ENCODE measurements at places on chromosomes 12 and 14.

DNA sequence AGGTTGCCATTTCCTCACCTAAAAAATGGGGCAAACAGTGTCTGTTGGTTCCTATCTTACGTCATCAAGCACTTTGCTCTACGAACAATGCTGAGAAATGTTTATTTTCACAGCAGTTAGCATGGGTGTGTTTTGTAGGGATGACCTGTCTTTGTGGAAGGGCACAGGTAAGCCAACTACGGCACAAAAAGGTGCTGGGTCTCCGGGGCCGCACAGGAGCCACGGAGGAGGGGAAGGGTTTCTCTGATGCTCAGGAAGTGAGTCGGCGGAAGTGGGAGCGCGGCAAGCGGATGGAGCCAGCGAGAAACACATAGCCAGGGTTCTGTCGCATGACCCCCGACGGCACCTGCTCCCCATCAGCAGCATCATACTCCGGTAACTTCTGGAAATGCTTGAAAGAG lies 65.6 kb upstream of the TCL1B start:
- DNase-seq: no peak

GRCh38 chr12:49298160-49298559 lies 3.2 kb downstream of the PRPH start:
- DNase-seq: no peak

DNA sequence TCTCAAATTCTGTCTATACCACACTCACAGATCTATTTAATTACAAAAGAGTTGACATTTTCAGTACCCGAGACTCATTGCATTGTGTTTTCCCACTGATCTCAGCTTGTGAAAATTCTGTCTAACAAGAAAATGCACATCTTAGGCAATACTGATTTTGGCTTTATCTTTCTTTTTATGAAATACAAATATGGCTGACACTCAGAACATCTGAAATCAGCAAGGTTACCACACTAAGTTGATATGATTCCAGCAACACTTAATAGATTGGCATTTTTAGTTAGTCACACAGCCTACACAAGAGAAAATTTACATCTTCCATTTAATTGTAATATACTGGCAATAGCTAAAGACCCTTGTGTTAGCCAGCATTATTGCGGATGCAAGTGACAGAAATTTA lies 40.3 kb downstream of the PEX5 start:
- no peak for DNase-seq

GRCh38 chr12:21416511-21417121 lies 20.8 kb upstream of the PYROXD1 start:
- no peak for DNase-seq

GRCh38 chr12:93243689-93244513 lies 133.8 kb upstream of the NUDT4 start:
- peak; percentile 44 for DNase-seq

- DNase-seq: no peak
Observed at GRCh38 chr12:8816448-8817050, 5.9 kb upstream of the A2ML1 start.

GRCh38 chr12:94597268-94597667 lies 53.1 kb downstream of the TMCC3 start:
- no peak for DNase-seq

GRCh38 chr12:45546545-45546944 lies 183.0 kb upstream of the ARID2 start:
- no peak for DNase-seq

GRCh38 chr12:123268850-123269249 lies 2.8 kb downstream of the CDK2AP1 start:
- DNase-seq: peak; percentile 29

GRCh38 chr12:24853588-24853987 lies 95.3 kb downstream of the BCAT1 start:
- DNase-seq: no peak

GRCh38 chr12:120230326-120230973 lies 29.5 kb upstream of the RPLP0 start:
- DNase-seq: peak; percentile 20

GRCh38 chr12:83386527-83387264 lies 700.0 kb downstream of the TMTC2 start:
- DNase-seq: no peak

DNA sequence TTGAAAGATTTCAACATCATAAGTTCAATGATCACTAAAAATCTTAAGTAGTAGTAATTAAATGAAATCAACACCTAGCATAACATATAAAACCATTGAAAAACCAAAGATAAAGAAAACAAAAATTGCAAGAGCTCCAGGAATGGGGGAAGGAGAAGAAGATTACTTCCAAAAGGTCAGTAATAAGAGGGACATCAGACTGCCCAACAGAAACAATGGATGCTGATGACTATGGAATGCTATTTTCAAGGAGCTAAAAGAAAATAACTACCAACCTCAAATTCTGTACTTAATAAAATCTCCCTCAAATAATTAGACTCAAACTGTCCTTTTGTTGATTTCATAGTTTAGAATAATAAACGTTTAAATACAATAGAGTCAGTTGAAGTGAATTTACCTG lies 314.5 kb upstream of the LMO3 start:
- no peak for DNase-seq

DNA sequence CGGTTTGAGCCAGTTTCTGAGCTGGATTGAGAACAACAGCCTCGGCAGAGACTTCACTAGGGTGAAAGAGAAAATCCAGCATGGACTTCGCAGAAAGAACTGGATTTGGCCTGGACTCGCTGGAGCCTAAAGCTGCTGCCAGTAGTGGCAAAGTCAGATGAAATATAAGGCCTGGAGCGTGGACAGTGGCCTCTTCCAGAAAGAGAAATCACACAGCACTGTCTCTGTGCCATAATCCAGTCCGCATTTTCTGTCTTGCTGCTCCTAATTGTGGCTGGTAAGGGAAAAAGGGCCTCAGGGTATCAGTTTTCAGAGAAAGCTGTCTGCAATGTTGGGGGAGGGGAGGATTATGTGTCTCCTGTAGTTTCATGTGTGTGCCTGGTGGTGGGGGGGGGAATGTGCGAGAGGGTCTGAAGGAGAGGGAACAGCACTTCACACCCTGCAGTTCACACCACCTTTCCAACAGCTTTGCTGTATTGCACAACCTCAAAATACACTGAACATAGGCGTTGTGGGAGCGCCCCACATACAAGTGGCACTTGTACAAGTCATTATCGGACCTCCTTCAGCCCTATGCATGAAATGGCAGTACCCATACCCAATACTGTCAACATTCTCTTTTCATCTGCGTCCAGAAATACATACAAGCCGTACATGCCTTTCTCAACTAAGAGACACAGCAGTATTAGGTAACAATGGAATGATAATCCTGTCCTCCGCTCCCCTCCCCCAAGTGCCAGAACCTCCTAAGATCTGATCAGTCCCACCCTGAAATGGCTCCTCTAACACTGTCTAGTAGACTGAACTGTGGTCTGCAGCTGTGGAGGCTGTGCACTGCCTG lies 107.5 kb upstream of the ATF7IP start:
- peak; percentile 78 for DNase-seq

DNA sequence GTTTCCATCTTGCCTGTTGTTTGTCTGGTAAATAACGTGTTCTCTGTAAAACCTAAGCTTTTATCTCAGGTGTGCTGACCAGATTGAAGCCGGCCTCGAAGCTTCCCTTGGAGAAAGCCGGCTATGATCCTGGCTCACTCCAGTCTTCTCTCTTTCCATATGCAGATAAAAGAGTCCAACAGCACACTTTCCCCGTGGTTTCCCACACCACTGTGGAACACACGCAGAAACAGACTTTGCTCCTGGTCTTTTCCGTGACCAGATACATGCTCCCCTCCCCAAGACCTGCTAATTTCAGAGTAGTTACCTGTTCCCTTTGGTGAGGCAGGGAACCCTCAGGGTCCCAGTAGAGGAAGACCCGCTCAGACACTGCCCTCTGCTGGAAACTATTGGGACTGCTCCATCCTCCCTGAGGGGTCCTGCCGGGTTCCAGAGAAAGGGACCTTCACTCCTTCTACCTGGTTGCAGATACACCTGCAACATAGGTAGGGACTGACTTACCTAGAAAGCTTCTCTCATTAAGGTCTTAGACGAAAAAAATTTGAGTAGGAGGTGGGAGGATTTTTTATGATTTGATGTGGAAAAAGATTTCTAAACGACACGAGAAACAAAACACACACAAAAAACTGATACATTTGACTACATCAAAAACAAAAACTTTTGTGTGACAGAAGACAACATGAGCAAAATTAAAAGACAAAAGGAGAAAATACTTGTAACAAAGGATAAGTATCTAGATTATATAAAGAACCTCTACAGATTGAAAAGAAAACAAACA lies 415.4 kb upstream of the CCDC196 start:
- peak; percentile 66 for DNase-seq

- DNase-seq: no peak
Observed at GRCh38 chr12:269191-269590, 6.6 kb upstream of the SLC6A13 start.

DNA sequence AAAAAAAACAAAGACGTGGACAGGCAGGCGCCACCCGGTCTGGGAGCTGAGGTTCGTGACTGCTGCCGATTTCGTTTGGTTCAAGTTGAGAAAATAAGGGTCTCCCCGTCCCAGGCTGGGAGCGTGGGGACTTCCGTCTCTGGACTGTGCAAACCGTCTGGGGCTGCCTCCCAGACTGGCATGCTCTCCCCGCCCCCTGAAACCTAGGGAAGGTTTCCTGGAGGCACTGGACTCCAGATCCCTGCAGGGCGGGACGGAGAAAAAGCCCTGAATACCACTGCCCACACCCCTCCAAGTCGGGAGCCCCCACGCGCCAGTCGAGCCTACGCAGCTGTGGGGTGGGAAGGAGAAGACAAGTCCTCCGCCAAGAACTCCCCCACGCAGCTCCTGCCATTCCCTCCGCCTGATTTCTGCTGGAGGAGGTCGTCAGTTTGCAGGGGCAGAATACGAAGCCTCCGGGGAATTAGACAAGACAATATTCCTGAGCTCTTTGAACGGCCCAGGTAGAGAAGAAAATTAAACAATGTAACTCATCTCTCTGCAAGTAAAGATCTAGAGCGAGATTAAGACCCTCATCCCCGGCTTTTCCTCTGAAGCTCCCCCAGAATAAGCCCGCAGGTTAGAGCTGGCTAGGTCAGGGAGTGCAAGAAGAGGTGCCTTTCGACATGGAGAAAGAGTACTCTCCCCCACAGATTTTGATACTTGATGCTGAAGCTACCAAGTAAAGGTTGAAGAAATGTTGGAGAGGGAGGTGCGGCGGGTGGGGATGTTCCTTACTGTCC lies 10.4 kb upstream of the HOXC13 start:
- DNase-seq: no peak

- DNase-seq: no peak
Observed at GRCh38 chr14:71454010-71454409, 478.2 kb upstream of the RGS6 start.

DNA sequence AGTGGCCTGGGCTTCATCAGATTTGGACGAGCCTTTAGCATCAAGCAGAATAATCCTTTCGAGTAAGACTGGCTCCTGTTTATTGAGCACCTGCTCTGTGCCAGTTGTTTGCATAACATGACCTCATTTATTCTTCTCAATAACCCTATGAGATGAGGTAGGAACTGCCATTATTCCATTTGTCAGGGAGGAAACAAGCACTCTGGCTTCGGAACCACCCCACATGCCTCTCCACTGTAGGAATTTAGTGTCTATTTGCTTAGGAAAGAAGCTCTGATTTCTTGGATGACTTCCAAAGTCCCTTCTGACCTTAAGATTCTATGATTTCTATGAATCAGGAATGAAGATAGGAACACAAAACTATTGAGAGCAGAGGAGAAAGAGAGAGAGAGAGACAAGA lies 11.0 kb downstream of the SAMD4A start:
- DNase-seq: no peak

Data from CD4-positive, alpha-beta T cell (primary cell).